ENCODE measurements at places on chromosomes 1 and 21.

GRCh38 chr21:43930848-43931375 is 65.9 kb downstream of the AGPAT3 start:
- no peak for DNase-seq

- no peak for DNase-seq
These were observed 7.0 kb downstream of the SMCP start for GRCh38 chr1:152884966-152885624.

GRCh38 chr1:109793486-109794318 is 30.0 kb upstream of the EPS8L3 start:
- no peak for DNase-seq

DNA sequence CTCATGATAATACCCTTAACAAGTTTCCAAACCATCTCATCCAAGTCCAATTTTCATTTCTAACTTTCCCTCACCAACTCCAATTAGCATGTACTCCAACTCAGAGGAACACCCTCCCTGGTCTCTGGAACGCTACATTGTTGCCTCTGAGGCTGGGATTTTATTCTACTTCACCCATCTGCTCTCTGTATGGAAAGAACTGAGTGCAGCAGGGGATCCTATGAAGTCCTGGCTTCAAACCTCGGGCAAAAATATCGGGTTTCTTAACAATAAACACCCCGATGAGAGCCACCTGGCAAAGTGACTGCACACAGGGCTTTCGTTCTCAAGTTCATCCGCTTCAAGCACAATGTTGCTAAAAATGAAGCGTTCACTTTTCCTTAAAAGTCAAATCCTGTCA is 99.6 kb downstream of the CRB1 start:
- DNase-seq: no peak

GRCh38 chr1:81493102-81493869 is 307.4 kb upstream of the ADGRL2 start:
- no peak for DNase-seq

DNA sequence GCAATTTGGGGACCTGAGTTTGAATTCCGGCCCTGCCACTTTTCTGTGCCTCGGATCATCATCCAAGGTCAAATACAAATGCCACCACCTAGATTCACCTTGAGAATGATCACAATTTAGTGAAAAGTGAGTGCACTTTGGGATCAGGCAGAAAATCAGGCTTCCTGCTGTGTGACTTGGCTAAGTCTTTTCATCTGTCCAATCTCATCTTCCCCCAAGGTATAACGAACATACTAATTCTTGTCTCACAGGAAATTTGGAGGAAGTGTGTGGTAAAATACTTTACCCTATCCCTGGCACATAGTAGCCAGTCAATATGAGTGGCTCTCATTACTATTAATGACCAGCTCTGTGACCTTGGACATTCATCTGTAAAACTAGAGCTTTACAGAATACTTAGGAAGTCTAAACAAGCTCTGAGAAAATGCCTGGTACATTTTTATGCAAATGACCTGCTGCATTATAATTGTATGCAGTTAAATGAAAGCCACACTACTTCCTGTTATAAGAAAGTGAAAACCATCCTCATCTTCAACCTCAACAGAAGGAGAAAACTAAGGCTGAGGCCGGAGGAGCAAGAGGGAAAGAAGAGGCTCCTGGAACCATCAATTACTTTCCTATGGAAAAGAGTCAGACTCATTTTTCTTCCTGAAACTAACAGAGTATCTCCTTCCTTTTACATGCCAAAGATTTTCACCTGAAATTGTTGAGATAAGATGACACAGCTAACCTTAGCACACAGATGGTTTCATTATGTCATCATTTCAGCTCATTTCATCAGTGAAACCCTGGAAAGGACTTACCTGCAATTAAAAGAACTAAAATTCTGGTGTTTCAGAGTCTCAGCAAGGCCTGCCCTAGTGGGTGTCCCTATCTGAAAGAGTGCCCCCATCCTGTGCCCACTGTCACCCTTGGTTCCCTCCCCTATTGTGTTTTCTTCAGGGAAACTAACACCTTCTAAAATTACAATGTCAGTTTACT is 32.6 kb upstream of the RGS8 start:
- DNase-seq: no peak

Data from stimulated activated CD8-positive, alpha-beta memory T cell treated with anti-CD3 and anti-CD28 coated beads, Interleukin-4, amount 100 ng/mL, for 1 hour (primary cell).